ENCODE measurements at places on chromosomes 6 and 20.

- DNase-seq = peak; percentile 33
Measured at GRCh38 chr6:29887330-29887818, 55.0 kb upstream of the HLA-A start.

- DNase-seq = no peak
Measured at GRCh38 chr6:54310377-54311152, 2.3 kb downstream of the TINAG start.

DNA sequence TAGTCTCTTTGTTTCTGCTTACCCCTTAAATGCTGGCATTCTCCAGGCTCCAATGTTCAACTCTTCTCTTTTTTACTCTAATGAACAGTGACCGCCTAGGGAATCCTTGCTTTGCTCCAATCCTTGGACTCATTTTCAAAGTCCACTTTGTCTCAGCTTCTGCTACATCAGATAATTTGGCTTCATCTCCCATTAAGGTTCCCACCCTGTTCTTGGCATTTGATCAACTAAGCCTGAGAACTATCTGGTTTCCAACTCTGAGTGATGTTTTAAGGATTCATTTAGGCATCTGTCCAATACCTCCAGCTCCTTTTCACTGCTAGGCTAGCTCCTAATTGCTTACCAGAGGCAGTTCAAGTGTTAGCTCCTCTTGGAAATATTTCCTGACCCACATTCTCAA lies 64.9 kb downstream of the ME1 start:
- DNase-seq = no peak

DNA sequence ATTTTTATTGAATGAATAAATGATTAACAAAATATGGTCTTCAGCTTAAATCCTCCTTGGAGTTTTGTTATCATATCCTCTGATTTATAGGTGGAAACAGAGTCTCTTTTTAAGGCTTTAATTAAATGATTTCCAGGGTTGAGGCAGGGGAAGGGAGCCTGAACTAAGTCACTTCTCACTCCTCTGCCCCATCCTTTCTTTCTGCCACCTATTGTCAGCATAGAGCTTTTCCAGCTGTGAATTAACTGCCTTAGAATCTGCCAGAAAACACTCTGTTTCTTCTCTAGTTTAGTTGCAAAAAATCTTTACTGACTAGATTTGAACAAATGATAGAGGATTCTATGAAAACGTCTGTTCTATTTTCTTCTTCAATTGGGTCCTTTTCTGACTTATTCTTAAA lies 9.8 kb downstream of the OGFRL1 start:
- no peak for DNase-seq

DNA sequence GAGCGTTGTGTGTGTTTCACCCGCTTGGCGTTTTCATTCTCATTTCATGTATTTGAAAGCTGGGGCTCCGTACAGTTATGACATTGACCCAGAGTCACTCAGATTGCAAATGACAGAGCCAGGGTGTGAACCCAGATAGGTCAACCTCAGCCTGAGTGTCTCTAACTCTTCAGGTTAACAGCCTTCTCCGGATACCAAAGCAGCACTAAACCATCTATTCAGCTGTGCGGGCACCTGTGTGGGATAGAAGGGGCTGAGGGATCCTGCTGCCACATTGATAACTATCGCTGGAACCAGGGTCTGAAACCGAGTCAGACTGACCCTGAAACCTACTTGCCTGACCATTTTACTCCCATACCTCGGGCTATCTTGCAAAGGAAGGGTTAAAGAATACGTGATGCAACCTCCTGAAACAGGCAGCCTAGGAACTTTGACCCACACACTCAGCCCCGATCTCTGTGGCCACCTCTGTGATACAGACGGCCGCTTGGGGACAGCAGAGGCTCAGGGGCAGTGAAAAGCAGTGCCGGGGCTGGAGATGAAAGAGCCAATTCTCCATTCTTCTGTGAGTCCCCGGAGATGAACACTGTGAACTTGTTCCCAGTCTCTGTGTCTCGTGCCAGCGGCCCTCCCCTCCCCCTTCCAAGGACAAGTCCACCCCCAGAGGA lies 233.5 kb upstream of the QKI start:
- DNase-seq = peak; percentile 25

DNA sequence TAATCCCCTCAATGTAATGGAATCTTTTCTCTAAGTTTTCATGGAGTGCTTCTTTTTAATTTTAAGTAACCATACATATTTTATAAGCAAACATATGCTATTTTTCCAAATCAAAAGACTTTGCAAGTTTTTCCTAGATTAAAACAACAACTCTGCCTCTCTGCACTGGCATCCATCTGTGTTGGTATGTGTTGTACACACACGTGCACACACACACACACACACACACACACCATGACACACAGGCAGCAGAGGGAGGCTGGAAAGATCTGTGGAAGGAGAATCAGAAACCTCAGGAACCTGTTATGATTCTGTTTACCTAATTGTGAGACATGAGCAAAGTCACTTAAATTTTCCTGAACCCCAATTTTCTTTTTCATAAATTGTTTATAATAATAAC lies 295.0 kb upstream of the PRDM1 start:
- DNase-seq = no peak

DNA sequence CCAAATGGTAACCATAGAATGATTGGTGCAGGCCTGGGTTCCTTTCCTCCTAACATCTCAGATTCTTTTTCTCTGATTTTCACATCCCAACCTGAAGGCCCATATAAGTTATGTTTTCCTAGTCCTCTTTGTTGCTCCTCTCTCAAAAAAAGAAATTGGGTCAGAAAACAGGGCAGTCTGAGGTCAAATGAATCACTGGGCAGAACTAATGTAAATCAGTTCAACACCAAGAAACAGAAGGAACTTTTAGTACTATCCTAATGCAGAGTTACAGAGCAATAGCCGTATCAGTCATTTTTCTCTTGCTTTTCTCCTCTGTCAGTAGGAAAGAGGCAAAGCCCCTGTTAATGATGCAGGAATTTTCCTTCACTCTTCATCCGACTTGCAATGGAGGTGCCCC lies 11.0 kb upstream of the TPD52L1 start:
- DNase-seq = no peak

DNA sequence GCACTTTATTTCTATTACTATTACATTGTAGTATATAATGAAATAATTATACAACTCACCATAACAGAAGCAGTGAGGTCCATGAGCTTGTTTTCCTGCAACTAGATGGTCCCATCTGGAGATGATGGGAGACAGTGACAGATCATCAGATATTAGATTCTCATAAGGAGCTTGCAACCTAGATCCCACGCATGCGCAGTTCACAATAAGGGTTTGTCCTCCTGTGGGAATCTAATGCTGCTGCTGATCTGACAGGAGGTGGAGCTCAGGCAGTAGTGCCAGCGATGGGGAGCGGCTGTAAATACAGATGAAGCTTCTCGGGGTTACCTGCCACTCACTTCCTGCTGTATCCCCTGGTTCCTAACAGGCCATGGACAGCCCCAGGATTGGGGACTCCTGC lies 139.5 kb upstream of the TCF21 start:
- no peak for DNase-seq

GRCh38 chr6:157887892-157888291 lies 64.8 kb downstream of the SNX9 start:
- DNase-seq = no peak

- no peak for DNase-seq
Measured at GRCh38 chr6:57040011-57040410, 6.5 kb upstream of the KIAA1586 start.

- no peak for DNase-seq
Measured at GRCh38 chr6:124078169-124078568, 274.5 kb downstream of the NKAIN2 start.

DNA sequence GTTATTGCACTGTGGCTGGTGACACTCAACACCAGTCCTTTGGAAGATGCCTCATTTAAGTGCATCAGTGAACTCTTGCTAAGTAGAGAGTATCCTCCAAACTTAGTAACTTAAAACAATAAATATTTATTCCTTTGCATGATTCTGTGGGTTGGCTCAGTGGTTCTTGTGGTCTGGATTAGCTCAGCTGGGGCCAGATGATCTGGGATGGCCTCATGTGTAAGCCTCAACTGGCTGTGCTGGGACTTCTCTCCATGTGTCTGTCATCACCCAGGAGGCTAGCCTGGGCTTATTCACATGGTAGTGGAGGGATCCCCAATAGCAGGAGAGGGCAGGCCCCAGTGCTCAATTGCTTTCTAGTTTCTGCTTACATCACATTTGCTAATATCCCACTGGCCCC lies 8.3 kb downstream of the LRRN4 start:
- no peak for DNase-seq

DNA sequence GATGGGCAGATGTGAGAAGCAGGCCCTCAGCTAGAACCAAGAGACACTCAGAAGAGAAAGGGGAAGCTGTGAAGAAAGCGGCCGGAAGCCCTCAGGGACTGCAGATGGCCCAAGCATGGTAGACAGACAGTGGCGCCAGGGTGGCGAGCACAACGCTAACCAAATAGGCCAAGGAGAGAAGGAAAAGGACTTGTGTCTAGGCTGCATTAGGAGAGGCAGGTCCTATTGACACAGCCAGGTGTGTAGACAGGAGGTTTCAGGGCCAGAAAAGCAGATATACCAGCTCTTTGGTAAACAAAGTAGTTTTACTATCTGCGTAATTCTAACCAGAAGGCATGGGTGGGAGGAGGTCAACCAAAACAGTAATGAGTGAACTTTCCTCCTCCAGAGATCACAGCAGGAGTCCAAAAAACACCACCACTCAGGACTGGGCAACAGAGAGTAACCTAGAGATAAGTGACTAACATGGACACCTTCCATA lies 15.8 kb upstream of the MAP7 start:
- no peak for DNase-seq

Data from GM10248 (cell line).